ENCODE measurements at places on chromosomes 2 and 18.

DNA sequence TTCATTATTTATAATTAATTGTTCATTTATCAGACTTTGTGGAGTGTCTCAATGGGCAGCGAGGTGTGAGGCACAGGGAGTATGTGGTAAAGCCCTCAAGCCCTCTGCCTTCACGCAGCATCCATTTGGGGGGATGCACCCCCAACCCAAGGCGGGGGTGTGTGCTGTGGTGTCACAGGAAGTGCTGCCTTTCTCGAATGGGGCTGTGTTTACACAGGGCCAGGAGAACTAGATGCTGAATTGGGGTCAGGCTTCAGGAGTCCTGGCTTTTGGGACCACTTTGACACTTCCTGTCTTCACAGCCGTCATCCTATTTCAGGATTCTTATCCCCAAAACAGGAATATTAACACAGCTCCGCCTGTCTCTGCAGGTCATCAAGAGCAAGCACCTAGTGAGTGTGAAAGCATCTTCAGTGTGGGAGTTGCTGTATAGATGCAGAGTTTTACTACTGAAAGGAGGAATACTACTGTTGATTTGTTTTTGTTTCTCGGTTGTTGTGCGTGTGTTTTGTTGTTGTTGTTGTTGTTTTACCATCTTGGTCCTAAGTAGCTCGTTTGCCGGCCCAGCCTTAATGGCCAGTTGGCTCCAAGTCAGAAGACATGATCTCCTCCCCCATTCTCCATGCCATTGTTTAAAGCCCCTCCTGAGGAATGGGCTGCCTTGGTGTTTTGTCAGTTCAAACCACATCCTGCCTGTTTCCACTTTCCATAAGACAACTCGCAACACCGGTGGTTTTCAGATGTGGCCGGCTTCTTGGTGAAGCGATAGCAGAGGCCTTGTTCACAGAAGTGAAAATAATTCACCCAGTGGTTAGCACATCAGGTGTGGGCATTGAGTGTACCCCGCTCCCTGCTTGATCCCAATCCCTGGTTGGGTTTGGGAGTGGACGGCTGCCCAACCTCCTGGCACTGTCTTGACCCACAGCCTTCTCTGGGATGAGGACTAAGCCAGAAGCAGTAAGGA lies 221.3 kb downstream of the BCL2 start:
- no peak for DNase-seq

- DNase-seq = no peak
Observed at GRCh38 chr2:43707255-43708015, 31.2 kb upstream of the C1GALT1C1L start.

- no peak for DNase-seq
Observed at GRCh38 chr2:225691711-225692110, 292.2 kb downstream of the NYAP2 start.

- no peak for DNase-seq
Observed at GRCh38 chr2:84719434-84719833, 161.4 kb downstream of the TRABD2A start.

DNA sequence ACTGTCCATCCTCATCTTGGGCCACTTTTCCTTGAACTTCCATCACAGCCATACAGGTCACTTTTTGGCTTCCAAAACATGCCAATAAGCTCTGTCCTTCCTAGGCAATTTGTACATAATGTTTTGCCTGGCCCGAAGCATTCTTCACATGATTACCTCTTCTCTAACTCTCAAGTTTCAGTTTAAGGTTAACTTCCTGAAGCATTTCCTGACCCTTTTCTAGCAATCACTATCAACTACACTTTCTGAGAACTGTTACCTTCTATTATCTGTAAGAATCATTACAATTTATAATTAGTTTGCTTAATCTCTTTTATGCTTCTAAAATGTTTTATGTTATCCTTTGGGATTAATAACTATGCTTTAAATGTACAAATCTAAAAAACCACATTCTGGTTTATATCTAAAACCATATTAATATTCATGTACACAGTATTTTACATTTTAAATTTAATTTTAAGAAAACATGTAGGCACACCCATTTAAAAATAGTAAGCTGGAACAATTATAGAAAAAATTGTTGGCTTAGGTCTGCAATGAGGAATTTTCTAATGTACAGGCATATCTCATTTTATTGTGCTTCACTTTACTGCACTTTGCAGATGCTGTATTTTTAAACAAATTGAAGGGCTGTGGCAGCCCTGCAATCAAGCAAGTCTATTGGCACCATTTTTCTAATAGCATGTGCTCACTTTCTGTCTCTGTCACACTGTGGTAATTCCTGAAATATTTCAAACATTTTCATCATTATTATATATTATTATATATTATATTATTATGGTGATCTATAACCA lies 76.4 kb downstream of the C2orf74 start:
- no peak for DNase-seq

DNA sequence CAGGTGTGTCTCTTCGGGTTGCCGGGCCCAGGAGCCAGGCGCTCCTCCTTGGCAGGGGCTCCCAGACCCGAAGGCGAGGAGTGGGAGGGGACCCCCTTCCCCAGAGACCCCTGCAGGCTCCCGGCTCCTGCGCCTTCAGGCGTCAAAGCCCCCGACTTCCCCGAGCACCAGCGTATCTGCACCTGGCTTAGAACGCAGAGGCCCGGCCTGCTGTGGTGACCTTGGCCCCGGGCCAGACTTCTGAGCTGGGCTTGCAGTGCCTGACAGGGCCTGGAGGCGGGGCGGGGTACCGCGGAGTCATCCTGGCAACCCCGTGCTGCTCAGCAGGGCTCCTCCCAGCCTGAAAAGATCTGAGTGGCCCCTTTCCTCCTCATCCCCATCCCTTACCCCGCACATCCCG lies 27.0 kb downstream of the SKA1 start:
- DNase-seq = no peak

DNA sequence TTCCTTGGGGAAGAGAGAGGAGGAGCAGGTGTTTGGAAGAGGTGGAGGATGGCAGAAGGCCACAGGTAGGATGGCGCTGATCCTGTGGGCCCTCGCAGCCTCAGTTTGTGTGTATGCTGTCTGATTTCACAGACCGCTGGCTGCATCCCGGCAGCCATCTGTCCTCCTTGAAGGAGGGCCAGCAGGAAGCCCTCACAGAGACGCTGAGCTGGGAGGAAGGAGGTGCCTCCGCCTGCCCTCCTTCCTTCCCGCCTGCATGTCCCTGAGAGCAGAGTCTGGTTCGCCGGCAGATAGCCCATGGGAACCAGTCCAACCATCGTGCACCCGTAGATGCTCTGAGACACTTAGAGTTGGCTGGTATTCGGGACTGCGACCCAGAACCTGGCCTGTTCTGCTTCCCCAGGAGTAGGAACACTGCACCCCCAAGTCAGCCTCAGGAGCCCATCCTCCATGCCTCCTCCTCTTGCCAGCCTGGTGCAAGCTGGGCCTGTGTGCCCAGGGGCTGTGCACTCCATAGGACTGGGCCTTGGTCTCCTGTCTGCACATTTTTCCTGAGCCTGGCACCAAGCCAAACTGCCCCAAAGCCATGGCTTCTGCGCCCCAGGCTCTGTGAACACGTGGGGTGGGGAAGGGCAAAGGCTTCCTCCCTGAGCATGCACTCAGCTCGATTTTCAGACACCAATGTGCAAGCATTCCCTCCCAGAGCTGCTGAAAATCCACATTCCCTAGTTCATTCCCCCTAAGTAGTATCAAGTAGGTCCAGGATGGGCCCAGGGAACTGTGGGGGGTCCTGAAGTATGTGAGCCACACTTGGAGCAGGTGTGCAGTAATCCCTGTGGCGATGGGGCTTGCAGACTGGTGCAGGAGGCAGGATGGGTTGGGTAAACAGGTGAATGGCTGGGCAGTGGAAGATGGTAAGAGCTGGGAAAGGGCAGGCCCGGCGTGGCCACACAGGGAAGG lies 115.6 kb downstream of the SEPTIN10 start:
- no peak for DNase-seq

- no peak for DNase-seq
Observed at GRCh38 chr18:56933472-56933871, 213.4 kb upstream of the BOD1L2 start.

DNA sequence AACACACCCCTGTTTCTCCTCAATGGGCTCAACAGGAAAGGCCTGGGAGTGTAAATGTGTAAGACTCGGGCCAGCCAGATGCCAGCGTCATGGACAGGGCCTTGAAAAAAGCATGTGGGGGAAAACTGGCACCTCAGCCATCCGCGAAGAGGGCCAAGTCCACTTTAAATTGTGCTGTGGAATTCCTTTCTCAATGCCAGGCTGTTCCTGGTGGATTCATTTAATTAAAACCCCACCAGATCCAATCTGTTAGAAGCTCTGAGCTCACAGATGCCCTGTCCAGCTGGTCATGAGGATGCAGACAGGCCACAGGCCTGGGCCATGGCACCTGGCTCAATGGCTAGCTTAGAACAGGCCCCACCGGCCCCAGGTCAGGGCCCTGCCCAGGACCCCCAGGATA lies 24.8 kb downstream of the KCNK3 start:
- DNase-seq = no peak

DNA sequence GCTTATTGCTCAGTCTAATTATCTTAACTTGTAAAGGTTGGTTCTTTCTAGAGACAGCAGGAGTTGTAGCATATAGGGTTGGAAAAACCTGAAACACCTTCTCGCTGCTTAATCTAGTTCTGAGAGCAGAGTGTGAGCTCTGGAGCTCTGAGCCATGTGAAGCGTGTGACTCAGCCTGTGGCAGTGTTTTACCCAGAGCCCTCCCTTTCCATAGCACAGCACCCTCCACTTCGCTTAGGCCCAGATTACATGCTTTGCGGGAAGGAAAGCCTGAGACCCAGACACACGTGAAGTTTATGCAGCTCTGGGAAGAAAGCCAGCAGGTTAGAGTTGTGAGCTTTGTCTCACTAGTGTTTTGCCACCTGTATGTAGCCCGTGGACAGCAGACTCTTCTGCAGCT lies 74.5 kb downstream of the INPP4A start:
- DNase-seq = no peak

GRCh38 chr2:188969236-188969635 lies 4.9 kb upstream of the COL3A1 start:
- DNase-seq = no peak

DNA sequence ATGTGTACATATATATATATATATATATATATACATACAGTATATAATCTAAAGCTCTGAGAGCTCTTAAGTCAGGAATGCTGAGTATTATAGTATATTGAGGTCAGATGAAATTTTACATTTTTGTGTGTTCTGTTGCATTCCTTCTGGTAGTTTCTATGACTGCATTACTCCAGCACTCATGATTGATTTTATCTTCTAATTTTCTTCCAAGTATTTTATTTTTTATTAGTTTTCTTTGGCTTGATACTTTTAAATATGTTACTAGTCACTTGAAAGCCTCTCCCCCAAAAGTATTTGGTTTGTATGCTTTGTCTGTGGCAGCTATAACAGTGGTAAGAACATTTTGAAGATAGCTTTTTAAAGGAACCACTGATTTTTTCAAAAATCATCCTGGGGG lies 25.0 kb downstream of the METTL21A start:
- DNase-seq = no peak

- no peak for DNase-seq
Observed at GRCh38 chr18:13676471-13676870, 49.9 kb downstream of the FAM210A start.

GRCh38 chr2:55239656-55240222 lies 7.3 kb downstream of the RPS27A start:
- no peak for DNase-seq

DNA sequence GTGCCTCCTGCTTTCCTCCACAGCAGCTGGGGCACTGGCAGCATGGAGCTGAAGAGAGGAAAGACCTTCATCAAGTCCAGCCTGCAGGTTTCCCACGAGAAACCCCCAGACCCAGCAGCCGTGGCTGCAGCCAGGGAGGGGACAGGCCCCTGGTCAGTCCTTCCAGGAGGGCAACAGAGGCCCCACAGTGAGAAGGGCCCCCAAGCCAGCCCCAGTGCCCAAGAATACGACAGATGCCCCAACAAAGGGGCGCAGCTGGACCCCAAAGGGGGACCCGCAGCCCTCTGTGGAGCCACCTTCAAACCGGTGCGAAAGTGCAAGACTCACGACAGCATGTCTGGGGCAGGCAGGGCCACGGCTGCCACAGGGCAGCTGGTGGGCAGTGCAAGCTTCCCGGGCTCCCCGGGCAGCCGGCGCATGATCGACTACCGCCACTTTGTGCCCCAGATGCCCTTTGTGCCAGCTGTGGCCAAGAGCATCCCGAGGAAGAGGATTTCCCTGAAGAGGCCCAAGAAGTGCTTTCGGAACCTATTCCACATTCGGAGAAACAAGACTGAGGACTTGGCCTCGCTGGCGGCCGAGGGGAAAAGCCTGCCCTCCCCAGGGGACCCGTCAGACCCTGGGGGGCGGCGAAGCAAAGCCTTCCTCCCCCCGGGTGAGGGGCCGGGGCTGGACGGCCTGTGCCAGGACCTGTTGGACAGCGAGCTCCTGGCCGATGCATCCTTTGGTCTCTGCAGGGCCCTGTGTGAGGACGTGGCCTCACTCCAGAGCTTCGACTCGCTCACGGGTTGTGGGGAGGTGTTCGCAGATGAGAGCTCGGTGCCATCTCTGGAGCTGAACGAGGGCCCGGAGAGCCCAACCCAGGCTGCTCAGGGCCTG lies 6.9 kb downstream of the AMER3 start:
- DNase-seq = no peak

- no peak for DNase-seq
Observed at GRCh38 chr2:85278361-85278760, 49.4 kb downstream of the TGOLN2 start.

DNA sequence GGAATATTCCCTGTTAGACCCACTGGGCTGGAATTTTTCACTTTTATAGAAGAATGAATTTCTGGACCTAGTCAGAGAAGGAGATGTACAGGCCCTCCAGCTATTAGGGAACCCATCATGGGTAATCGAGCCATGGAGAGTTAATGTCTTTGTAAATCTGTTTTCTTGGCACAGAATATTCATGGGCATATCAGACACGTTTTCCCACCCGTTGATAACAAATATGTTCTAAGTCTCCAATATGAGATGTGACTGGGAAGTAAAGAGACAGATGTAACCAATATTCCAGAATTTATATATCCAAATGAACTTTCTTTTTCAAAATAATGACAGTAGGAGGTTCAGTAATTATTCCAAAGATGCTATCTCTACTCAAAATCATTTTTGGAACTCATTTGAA lies 38.7 kb downstream of the CCDC85A start:
- DNase-seq = no peak

GRCh38 chr2:238963161-238963970 lies 115.5 kb downstream of the TWIST2 start:
- no peak for DNase-seq

GRCh38 chr2:96537734-96538486 lies 1.4 kb downstream of the ARID5A start:
- no peak for DNase-seq

DNA sequence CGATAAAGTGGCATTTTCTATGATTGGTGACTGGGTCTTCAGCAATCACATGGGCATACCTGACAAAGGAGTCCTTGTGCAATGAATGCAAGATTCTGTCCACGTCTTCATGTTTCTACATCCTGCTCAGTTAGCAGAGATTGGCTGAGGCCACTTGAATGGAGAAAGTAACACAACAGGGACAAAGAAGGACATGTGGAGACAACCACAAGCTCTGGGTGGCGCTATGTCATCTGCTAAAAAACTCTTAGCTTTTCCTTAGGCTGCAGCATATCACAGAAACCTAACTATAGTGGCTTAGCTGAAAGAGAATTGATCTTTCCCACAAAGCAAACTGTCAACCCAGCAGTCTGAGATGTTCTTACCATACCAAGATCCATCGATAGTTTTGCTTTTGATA lies 1109.7 kb downstream of the SOCS6 start:
- peak; percentile 62 for DNase-seq
